ENCODE measurements at places on chromosomes 12 and 14. TPM values are rescaled to one million over a fixed set of nuclear protein-coding genes. Genes with fewer than 3 reads are reported as not detected.

DNA sequence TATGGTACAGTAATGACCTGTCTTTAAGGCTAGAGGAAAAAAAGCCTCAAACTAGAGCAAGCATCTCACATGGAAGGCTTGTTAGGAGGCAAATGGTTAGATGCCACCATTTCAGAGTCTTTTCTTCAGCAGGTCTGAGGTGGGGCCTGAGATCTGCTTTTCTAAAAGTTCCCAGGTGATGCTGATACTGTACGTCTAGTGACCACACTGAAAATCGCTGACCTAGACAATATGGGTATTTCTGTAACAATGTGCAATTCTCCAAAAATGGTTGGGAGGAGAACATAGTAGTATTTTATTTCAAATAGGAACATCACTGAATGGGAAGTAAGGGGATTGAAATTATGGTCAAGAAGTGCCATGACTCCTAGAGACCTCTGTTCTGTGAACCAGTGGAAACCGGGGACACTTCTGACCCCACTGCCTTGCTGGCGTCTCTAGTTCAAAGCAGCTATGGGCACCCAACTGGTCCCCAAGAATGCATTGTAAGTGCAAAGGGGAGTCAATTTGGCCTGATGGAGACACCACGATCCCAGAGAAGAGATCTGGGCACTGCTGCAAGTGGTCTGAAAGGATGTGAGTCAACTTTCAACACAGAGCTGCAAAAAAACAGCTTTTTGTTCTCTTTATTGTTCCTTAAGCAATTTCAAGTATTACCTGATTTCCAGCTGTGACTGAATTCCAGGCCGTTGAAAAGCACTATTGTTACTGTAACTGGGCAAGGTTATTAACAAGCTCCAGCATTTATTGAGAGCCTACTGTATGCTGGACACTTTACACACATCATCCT lies 54.4 kb upstream of the PLEKHG7 start:
- DNase-seq, result no peak

KRT71 gene
- not detected for total RNA-seq

ETFRF1 gene
- total RNA-seq, result 12.6 TPM

ATL1 gene
- 1.5 TPM for total RNA-seq

RTL1 gene
- total RNA-seq, result not detected
